ENCODE measurements at places on chromosomes 5 and 9.

GRCh38 chr9:105273731-105274130, 29.3 kb downstream of the SLC44A1 start:
- no peak for DNase-seq

DNA sequence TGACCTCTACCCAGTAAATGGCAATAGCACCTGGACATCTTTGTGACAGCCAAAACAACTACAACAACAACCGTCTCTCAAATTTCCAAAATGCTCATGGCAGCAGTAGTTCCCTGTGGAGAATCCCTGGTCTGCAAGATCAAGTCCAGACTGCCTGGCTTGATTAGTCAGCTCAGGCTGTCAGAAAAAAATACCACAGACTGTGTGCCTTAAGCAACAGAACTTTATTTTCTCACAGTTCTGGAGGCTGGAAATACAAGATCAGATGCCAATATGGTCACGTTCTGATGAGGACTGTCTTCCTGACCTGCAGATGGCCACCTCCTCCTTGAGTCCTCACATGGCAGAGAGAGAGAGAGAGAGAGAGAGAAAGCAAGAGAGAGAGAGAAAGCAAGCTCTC, 52.3 kb upstream of the MOCS2 start:
- DNase-seq, result no peak

- no peak for DNase-seq
These were observed 101.6 kb upstream of the SSBP2 start for GRCh38 chr5:81852291-81853029.

DNA sequence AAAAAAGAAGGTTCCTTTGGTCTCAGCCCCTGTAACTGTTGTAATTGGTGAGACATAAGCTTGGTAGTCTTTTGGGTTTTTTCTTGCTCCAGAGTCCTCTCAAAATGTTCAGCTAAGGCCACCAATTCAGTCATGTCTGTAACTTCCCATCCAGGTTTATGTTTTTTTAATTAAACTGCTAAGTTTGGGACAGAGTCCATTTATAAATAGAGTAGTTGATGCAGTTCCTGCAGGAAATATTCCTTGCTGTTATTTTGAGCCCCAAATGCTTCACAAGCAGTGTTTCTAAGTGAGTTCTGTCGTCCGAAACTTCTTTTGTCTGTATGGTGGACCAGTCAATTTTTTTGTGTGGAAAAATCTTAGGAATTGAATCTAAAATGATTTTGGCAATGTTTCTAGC, 155.0 kb downstream of the AOPEP start:
- DNase-seq, result no peak

- no peak for DNase-seq
These were observed 5.5 kb upstream of the FGD3 start for GRCh38 chr9:92941861-92942260.

GRCh38 chr5:159017786-159018185, 81.9 kb downstream of the EBF1 start:
- no peak for DNase-seq

DNA sequence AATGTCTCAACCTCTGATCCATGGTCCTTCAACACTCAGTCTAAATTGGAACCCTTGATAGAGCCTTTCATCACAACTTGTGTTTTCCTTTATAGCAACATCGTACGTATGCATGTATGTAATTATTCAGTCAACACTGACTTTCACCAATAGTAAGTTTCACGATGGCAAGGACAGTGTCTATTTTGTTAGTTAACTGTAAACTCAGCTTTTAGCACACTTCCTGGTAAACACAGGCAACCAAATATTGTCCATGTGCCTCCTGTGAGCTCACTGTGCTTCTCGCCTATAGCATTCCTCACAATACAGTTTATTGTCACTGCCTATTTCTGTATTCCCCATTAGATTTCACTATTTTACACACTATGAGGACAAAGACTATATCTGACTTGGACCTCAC, 323.1 kb downstream of the DEPDC1B start:
- no peak for DNase-seq
